Mammary epithelial cell (primary cell): ENCODE measurements at places on chromosomes 7 and 10. TPM values are rescaled to one million over a fixed set of nuclear protein-coding genes. Genes with fewer than 3 reads are reported as not detected.

- DNase-seq = no peak
Measured at GRCh38 chr10:112792487-112793201, 157.4 kb upstream of the TCF7L2 start.

DNA sequence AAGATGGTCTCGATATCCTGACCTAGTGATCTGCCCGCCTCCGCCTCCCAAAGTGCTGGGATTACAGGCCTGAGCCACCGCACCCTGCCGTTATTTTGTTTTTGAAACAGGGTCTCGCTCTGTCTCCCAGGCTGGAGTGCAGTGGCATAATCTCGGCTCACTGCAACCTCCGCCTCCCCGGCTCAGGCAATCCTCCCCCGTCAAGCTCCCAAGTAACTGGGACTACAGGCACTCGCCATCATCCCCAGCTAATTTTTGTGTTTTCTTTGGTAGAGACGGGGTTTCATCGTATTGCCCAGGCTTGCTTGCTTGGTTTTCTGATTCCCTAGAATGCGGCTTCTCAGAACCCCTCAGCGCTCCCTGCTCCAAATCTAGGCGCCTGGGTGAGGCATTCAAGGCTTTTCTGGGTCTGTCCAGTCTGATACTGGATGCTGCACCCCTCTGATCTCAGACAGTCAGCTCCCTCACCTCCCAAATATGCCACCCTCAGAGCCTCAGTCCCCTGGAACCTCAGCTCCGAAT, 1.3 kb downstream of the TFR2 start:
- no peak for DNase-seq

DNA sequence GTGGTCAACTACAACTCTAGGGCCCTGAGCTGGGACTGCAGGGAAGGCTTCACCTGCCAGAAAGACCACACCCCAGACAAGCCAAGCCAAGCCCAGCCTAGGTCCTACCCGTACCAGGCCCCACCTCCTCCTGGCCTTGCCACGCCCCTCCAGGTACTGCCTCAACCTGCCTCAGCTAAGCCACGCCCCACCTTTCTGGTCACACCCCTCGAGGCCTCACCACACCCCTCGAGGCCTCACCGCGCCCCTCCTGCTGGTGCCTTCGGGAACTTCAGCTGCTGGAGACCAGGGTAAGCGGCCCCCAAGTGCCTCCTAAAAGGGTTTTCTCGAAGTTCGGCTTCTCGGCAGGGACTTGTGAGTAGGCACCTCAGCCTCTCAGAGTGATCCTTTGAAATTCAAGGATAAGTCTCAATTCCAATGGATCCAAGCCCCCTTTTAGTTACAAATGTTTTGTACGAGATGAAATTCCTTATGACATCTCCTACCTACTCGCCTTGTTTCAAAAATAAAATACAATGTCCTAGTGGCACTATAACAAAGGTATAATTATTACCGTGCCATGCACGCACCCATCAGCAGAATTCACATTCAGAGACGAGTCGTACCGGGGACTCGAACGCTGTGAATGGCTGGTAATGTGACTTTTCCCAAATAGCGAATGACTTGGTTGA, 171.2 kb downstream of the ARHGAP21 start:
- DNase-seq = peak; percentile 67

- no peak for DNase-seq
Measured at GRCh38 chr7:11244149-11244548, 270.5 kb downstream of the PHF14 start.

GRCh38 chr7:85000735-85001350, 186.0 kb downstream of the SEMA3D start:
- DNase-seq = no peak

DNA sequence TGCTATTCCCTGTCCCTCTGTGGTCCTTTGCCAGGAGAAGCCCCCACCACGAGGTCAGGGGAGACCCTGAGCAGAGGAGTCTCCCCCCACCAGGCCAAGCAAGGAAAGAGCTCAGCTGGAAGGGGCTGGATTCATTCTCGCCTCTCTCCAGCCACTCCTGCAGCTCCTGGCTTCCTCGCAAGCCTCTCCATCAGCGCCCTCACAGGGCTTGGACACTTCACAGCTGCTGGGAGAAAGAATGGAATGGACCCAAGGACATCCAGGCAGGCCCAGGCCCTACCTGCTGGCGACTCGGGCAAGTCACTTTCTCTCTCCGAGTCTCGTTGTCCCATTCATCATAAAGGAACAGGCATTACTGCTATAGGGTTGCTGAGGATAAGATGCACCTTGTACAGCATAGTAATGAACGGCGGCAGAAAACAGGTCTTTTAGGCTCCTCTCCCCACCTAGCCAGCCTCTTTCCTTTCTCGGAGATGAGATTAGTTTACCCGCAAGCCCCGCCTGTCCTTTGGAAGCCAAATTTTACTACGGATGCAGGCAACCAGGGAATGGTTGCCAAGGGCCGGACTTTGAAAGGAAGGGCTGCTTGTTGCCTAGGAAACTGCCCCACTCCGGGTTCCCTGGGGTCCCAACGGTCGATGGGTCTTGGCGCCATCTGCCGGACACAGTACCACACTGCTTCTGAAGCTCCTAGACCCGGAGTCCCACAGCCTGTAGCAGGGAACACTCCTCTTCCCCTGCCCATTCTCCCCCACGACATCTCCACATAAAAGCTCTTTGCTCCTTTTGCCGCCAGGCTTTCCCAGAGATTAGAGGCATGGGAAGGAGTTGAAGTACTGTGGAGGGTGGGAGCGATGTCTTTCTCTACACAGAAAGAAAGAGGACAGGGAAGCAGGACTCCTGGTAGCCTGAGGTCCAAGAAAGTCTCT, 22.3 kb downstream of the IMPDH1 start:
- peak; percentile 39 for DNase-seq

DNA sequence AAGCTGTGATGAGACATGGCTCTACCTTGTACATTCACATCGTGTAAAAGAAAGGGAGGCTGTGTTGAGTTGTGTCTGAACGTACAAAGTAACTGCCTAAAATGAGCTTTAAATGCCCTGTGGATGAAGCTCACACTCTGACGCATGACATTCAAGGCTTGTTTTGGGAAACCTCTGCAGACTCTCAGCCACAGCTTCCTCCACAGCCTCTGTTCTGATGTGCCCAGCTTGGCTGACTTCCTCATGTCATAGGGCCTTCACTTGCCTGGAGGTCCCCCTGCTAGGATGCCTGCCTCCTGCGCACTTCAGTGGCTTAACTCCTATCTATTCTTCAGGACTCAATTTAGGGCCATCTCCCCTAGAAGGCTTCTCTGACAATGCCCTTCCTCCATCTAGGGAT, 230.0 kb upstream of the HABP2 start:
- DNase-seq = no peak

- DNase-seq = no peak
Measured at GRCh38 chr10:79602953-79603352, 7.8 kb upstream of the SFTPA1 start.

DNA sequence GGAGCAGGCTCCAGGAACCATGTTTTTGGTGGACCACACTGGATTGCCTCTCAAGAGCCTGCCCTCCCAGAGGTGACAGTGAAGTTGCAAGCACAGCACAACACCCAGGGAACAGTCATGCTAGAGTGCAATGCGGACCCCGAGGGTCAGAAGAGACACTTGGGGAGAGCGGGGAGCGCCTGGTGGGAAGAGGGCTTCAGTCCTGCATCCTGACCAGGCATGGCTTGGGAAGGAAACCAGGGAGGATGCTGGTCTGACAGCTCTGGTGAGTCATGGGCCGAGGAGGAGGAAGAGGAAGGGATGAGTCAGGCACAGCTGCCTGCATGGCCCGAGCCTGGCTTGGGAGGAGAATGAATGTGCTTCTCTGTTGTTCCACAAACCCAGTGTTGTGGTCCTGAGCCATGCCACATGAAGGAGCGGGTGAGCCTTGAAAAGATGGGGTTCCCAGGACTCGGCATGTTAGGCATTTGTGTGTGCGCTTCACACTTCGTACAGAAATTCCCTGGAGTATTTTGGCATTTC, 29.5 kb upstream of the ANKRD2 start:
- DNase-seq = peak; percentile 98

DNA sequence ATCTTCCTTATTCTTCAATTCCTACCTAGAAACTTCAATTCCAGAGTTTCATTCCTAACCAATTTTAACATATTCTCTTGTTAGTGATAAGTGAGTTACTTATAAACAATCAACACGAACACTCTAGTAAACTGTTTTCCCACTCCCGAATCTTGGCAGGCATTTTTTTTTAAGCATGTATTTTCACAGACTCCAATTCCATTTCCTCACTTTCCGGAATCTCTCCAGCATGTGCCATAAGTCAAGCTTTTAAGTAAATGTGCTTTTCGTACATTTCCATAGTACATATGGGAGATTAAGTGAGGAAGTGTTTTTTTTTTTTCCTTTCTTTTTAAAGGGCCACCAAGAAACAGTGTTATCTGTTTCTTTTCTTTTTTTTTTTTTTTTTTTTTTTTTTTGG, 89.1 kb downstream of the FGFR2 start:
- DNase-seq = no peak

- no peak for DNase-seq
Measured at GRCh38 chr7:24580283-24580946, 7.2 kb downstream of the PALS2 start.

DNA sequence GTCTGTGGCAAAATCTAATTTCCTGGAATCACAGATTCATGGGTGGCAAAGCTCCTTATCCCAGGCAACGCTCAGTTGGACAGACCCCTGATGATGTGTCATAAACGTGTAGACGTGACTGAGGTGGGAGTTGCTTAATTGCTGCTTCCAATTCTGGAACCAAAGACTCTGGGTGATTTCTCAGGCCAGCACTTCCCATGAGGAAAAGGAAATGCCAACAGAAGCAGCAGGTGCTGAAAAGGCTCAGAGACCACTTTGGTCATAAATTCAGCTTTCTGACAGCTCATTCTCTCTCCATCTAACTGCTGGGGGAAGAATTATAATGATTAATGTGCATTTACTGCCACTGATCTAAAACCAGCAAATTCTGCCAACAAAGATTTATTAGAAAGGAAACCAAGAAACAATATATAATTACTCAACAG, 88.7 kb downstream of the OSBPL3 start:
- DNase-seq = no peak

DNA sequence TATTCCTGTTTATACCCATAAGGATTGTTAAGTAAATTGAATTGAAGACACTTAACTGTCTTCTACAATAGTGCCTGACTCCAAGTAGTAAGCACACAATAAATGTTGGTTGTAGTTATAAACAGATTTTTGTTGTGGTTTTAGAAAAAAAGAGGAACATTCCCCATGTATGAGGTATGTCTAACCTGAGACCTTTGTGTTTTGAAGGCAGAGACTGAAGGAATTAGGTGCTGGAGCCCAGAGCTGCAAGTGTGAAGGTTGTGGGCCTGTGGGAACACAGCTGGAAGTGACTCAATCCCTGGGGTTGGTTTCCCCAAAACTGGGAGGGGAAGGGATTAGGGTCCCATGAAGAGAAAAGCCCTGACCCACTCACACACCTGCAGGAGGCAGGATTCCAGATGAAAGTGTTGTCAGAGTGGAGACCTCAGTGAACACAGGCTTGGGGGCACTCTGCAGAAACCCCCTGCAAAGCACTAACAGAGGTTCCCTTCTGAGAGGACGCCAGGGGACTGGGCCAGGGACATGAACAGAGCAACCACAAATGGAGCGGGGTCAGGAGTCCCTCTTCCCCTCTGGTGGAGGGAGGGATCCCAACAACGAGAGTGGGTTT, 265.1 kb upstream of the KLF14 start:
- peak; percentile 96 for DNase-seq

GRCh38 chr10:96720422-96721206, at the start of gene PIK3AP1:
TSS of gene PIK3AP1 (minus strand) at chr10:96720514. CDS start at chr10:96720394, 120 bp downstream.
- DNase-seq = no peak

DNA sequence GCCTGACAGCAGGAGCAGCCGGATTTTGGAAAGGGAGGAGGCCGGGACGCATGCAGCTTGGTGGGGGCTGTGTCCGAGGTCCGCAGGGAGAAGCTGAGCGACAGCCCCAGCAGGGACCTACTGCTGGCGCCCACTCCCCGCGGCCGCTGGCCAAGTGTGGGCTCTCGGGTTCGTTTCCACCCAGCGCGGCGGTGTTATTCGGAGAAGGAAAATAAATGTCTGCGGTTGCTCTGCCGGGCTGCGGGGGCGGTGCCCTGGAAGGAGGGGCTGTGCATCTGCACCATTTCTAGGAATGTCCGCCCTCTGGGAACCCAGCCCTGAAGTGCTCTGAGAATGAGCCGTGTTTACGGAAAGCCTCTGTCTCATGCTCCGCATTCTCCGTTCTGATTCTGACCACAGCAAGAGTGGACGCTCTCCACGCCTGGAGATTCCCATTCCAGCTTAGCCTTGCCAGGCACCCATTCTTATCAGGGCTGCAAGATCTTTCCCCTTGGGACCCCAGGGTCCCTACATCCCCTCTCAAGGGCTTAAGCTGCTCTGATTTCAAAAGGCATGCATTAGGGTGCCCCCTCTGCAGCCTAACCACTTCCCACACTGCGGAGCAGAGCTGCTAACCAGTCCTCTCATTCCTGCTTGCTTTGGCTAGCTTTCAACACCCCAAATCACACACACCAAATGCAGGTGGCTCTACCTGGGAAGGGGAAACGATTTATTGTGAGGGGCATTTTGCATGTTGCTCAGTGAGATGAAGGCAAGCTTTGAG, 256.6 kb upstream of the GLI3 start:
- peak; percentile 81 for DNase-seq

The TEX36 gene
- total RNA-seq = not detected

The EGR2 gene
- 0.53 and 0.64 TPM in 2 replicates for total RNA-seq

The DNAJC30 gene
- total RNA-seq = 10.1 and 11.1 TPM in 2 replicates

The ITGA8 gene
- not detected in 2 replicates for total RNA-seq

The SH2D4B gene
- under 0.01 TPM for total RNA-seq

The GIMAP1 gene
- total RNA-seq = not detected

The FGFBP3 gene
- total RNA-seq = 0.68 and 0.69 TPM in 2 replicates

The EEPD1 gene
- total RNA-seq = 1.3 and 1.9 TPM in 2 replicates

The NSUN6 gene
- 8.1 and 12.0 TPM in 2 replicates for total RNA-seq
